ENCODE measurements at places on chromosomes 7 and 10.
A peak's percentile ranks its signal among the peaks of the same experiment; 100 is the strongest.

GRCh38 chr7:156017916-156018700 lies 205.8 kb upstream of the SHH start:
- no peak for DNase-seq

- no peak for DNase-seq
These were observed 138.1 kb downstream of the NOC3L start for GRCh38 chr10:94224656-94225055.

DNA sequence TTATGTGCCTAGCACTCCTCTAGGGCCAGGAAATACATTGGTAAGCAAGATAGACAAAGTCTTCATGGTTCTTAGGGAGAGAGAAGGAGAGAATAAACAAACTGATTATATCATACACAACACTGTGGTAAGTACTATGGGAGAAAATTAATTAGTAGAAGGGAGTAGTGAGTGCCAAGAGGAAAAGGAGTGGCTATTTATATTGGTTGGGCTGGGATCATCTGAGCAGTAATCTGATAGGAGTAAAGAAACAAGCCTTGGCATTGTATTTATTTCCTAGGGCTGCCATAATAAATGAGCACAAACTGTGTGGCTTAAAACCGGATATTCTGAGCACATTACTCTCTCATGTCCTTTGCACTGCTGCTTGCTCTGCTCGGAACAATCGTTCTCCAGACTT lies 158.1 kb upstream of the PHF14 start:
- DNase-seq, result peak; percentile 6

DNA sequence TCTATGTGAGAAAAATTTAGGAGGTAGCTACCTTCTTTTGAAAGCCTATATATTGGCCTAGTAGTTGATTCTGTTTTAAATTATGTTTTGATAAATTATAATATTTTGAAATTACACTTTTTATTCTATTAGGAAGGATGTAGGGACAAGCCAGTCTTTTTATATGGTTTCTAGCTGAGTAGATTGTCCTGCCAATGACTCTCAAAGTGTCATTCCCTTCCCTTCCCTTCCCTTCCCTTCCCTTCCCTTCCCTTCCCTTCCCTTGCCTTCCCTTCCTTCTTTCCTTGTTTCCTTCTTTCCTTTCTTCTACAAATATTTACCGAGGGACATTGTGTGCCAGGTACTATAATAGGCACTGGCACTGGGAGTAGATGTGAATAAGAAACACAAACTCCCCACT lies 99.7 kb upstream of the HDAC9 start:
- no peak for DNase-seq

DNA sequence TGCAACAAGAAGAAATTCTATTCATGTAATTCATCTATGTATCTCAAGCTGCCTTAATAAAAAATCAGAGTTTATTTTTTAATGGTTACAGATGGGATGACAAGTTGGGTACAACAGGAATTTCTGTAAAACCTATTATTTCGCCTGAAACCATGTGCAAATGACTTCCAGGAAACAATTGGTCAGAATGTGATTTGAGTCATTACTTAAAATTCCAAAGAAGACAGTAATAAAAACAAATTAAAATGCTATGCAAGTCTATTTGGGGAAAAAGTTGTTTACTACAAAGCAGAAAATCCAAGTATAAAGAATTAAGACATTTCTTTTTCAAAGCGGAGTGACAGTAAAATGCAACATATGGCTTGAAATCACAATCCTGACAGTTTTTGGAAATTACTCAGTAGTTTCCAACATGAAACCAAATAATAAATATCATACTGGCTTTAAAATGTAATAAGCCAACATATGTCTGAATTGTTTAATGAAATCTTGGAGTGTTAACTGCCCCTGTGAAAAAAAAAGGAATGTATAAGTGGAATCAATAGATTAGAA lies 41.5 kb upstream of the SEMA3C start:
- DNase-seq, result no peak

DNA sequence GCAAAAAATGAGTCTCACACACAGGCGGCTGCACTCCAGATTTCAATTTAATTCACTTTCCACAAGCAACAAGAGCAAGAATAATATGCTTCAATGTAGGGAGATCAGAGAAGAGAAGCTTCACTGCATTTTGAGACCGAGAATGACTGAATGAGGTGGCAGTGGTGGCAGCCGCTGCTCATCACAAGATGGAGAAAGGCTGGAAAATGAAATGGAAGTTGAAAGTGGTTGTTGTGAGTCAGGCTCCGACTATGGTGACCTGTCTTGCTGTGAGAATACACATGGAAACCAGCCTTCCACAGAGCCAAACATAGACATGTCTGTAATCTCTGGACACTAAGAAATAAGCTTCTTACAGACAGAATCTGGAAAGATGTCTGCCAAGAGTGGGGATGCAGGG lies 499.6 kb upstream of the LRRN3 start:
- DNase-seq, result no peak

- no peak for DNase-seq
These were observed 14.1 kb upstream of the MKX start for GRCh38 chr10:27759483-27760272.

DNA sequence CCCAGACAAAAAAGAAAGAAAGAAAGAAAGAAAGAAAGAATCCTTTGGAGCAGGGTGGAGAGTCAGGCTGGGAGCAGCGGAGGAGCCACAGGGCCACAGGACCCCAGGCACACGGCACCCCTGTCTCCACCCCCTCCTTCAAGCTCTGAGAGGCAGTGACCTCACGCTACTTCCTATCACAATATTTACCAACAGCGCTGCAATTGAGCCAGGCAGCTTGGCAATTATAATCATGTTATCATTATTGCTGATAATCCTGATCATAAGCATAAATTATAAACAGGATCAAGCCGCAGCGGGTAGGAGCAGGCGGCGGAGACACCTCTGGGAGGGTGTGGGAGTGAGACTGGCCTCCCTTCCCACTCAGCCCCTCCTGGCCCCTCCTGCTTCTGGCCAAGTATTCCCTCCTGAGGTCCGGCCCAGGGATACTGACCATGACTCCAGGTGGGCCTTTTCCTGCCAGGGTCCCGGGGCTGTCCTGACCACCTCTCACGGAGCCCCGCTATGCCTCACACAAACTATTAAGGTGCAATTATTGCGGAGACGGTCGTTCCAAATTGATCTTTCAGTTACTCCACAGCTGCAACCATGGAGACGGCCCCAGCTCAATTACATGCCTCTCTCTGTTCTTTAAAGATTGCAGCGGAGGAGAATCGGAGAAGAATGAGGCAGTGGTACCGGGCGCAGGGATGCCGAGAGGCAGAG lies 10.0 kb upstream of the GTF2IRD1 start:
- peak; percentile 18 for DNase-seq

- DNase-seq, result no peak
These were observed 69.4 kb downstream of the FAM53B start for GRCh38 chr10:124674768-124675222.

DNA sequence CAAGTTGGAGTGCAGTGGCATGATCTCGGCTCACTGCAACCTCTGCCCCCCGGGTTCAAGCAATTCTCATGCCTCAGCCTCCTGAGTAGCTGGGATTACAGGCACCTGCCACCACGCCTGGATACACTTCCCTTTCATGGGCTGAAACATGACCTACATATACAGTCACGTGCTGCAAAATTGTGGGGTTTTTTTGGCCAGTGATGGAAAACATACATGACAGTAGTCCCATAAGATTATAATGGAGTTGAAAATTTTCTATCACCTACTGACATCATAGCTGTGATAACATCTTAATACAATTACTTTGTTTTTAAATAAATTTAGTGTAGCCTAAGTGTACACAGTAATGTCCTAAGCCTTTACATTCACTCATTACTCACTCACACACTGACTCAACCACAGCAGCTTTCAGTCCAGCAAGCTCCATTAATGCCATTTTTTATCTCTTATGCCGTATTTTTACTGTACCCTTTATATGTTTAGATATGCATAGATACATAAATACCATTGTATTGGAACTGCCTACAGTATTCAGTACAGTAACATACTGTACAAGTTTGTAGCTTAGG lies 79.9 kb upstream of the TMEM196 start:
- no peak for DNase-seq

DNA sequence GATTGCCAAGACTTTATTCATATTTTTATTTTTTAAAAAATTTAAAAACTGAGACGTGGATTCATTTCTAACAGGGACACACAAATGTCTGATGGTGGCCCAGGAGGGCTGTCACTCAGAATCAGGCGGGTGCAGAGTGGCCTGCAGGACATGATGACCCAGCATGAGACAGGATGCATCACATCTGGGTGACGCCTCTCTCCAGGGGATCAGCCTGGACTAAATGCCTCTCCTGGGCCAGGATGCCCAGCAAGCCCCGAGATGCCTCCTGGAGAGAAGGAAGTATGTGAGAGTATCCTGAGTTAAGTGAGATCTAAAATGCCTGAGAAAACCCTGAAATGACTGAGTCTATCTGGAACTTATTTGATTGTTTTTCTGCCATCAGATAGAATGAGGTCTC lies 16.9 kb upstream of the MTURN start:
- no peak for DNase-seq

GRCh38 chr7:98174334-98175259 lies 36.6 kb upstream of the BHLHA15 start:
- no peak for DNase-seq

DNA sequence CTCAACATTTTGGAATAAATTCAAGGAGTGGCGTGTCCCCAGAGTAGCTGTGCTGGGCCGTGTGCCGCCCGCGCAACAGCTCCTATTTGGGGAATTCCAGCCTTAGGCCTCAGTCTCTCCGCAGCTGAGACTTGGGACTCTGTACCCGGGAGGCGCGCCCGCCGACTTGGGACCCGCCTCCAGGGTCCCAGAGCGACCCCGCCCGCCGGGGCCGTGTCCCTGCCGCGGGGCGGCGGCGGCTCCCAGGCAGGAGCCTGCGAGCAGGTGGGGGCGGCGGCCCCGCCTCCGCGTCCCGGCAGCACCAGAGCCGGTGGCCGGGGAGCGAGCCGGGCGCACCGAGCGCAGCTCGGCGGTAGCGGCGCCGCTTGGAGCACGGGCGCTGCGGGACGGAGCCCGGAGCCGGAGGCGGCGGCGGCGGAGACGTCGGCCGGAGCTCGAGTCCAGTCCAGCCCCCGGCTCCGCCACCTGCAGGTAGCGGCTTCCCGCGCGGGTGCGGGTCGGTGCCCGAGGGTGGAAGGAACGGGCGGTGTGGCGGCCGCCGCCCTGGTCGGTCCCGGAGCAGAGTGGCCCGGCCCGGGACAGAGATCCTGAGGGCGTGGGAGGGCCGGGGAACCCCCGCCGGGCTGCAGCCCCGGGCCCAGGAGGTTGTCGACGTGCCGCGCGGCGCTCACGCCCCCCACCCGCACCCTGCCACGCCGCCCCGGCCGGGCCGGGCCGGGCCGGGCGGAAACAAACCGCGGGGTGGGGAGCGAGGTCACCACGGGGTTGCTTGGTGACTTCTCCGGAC lies at the start of gene WIPF3:
TSS of gene WIPF3 (plus strand) at position 301 of the 787 bp plus-strand sequence. CDS start 28,217 bp downstream, outside the sequence.
- no peak for DNase-seq

DNA sequence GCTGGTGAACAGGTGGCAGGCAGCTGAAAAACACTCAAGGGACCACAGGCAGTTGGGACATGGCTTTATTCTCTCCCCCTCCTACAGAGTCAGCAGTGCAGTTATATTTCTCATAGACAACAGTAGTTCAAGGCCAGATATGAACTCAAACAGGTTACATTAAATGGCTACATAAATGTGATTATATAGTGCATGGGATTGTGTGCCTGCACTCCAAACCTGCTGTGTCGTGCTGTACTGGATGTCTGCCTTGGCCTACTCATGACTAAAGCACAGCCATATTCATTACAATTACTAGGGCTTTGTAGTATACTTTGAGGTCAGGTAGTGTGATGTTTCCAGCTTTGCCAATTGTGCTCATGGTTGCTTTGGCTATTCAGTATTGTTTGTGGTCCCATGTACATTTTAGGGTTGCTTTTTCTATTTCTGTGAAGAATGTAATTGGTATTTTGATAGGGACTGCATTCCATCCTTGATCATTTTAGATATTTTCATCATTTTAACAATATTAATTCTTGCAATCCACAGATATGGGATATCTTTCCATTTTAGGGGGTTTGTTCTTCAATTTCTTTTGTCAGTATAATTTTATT lies 393.6 kb downstream of the CNTNAP2 start:
- DNase-seq, result peak; percentile 1

DNA sequence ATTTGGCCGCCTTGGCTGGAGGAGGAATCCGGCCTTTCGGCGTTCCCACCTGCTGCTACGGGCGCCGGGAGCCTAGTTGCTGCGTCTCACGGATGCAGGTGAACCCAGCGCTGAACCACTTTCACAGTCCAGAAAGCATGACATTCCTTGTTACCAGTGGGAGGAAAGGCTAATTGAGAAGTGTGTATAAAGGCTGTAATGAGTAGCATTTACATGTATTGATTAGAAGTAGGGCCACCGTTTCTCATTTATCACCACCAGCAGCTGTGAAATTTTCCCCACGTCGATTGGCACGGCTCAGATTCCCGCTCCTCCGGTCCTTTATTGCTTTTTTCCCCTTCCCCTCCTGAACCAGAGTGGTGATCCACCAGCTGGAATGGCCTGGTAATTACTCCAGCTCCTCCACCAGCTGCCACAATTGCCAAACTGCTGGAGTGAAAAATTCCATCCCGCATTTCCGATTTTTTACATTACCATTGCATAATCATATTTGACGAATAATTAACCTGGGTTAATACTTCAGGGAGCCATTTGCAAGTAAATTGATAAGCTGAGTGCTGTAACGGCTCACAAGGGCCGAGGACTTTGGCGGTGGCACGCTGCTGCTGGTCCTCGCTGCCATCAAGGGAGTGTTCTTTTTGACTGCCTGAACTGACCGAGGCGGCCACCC lies 153.3 kb downstream of the POU6F2 start:
- peak; percentile 65 for DNase-seq

DNA sequence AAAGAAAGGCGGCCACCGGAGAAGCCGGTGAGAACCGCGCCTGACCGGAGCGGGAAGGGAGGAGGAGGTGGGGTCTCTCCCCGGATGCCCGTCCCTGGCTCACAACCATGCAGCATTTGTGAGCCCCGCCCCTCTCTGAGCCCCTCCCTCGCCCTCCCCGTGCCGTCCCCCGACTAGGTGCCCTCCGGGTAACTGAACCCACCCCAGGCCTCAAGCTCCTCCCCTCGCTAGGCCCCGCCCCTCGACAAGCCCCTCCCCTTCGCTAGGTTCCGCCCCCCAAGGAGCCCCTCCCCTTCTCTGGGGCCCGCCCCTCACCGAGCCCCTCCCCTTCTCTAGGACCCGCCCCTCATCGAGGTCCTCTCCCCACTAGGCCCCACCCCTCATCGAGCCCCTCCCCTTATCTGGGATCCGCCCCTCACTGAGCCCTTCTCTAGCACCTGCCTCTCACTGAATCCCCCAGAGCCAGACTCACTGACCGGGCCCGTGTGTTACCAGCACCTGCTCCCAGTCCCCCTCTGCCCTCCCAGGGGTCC lies 42.2 kb upstream of the HSPB1 start:
- no peak for DNase-seq

DNA sequence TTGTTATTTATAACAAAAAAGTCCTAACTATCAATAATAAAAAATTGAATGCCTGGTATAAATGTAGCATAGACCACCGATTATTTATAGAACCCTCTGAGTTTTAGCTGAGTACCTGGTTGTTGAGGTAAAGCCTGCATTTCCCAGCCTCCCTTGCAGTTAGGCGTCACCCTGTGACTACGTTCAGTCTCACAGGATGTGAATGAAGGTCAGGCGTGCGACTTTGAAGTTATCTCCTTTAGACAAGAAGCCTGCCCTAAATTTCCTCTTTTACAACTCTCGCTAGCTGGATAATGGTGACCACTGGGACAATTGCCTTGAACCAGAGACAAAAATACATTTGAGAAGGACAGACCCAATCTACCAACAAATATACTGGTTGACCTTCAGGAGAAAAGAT lies 67.5 kb upstream of the TES start:
- no peak for DNase-seq

All from COR-L47 (cell line).